ENCODE measurements at places on chromosomes 13 and 19.

DNA sequence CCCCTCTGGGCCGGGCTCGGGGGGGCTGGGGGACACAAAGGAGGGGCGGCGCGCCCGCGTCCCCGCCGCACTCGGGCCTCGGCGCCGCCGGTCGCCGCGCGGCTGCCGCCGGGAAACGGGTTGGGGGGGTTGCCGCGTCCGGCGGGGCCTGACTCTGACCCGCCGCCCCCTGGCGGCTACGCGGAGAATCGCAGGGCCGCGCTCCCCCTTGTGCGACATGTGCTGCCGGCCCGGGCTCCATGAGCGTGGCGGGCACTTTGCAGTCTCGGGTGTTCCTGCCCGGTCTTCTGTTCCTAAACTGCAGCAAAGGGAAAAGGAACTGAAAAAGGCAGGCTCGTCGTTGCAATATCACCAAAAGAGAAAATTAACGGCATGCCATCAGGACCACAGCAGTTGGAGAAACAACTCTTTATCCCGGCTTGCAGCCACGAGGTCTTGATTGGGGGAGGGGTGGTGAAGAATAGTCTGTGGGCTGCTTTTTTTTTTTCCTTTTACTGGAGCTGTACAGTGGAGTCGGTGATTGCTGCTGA lies 1.5 kb downstream of the MIR17HG start:
- peak; percentile 82 for DNase-seq

- DNase-seq: no peak
Observed at GRCh38 chr13:45723798-45724197, 21.7 kb downstream of the CBY2 start.

DNA sequence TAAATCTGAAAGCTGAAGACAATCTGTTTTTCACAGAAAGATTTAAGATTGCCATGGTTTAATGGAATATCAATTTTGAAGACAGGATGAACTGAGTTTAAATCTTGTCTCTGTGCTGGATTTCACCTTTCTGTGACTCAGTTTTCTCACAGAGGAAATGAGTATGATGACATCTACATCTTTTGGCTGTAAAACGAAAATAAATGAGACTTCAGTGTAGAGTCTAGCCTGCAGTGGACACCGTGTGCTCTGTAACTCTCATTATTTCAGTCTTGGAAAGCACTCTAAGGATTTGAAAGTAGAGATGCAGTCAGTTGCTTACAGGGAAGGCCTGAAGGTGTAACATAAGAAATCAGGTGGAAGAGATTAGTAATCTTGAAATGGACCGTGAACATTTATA lies 150.4 kb downstream of the NALCN start:
- no peak for DNase-seq

DNA sequence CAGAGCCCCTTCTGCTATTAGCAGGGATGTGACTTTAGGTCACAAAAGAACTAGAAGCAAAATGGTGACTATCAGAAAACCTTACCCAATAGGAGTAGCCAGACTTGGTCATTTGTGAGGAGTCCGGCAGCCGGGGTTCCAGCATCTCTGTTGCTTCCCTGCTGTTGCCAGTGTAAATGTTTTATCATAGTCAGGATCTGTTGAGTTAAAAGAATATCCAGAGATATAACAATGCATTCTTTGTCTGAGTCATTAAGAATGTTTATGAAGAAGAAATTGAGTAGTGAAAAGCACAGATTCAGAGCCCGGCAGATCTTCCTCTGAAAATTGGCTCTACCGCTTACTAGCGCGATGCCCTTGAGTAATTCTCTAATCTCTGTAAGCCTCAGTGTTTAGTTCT lies 84.2 kb downstream of the COL4A2 start:
- no peak for DNase-seq

GRCh38 chr19:16327911-16328823 lies 3.5 kb downstream of the KLF2 start:
- no peak for DNase-seq
